ENCODE measurements at places on chromosomes 12 and 14.

DNA sequence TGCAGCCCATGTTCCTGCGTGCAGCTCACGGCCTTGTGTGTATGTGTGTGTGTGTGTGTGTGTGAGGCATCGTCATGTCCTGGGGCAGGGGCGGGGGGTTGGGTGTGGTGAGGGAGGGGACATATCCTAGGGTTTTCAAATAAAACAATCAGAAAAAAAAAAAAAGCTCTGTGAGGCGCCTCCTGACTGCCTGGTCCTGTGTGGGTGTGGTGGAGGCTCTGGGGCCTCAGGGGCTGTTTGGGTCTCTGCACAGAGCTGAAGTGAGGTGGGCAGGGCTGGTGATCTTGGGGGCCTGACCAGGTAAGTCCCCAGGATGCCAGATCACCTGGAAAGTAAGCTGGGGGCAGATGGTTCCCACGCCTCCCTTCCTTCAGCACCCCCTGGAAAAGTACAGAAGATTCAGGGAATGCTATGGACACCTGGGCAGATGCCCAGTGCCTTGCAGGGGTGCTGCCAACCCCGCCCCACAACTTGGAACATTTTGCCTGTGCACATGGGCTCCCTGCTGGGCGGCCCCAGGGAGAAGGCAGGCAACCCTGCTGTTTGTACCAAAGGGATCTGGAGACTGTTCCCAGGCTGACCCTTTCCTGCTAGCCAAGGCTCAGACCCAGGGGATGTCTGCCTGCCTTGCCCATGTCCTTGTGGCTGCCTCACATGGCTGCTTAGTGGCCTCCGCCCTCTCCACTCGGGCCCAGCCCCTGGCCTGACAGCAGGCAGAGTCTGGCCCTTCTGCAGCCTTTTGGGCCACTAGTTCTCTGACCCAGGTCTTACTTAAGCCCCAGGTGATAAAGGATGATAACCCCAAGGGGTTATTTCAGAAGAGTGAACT, 28.8 kb downstream of the CLSTN3 start:
- peak; percentile 94 for DNase-seq

- DNase-seq, result no peak
Observed at GRCh38 chr14:65478596-65478995, 66.1 kb downstream of the FUT8 start.

GRCh38 chr12:54997929-54998522, 13.5 kb upstream of the TESPA1 start:
- no peak for DNase-seq

GRCh38 chr14:93997082-93997481, at the start of gene CCDC197:
CCDC197 (plus strand) TSS chr14:93997301; CDS start chr14:93998132, 831 bp downstream.
- no peak for DNase-seq

GRCh38 chr12:74204236-74204635, 333.4 kb upstream of the ATXN7L3B start:
- DNase-seq, result no peak

DNA sequence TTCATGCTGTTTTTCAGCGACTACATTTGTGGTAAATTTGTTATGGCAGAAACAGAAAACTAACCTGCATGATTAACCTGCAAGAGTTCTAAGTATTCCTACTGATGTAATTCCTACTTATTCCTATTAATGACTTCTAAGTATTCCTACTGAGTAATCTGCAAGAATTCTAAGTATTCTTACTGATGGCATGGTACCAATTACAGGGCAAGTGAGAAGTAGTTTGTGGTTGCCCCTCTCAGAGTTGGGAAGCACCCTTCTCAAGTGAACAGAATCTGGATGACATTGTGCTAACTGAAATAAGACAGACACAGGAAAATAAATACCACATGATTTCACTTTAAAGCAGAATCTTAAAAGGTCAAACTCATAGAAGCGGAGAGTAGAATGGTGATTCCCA, 100.9 kb upstream of the CPNE8 start:
- no peak for DNase-seq

DNA sequence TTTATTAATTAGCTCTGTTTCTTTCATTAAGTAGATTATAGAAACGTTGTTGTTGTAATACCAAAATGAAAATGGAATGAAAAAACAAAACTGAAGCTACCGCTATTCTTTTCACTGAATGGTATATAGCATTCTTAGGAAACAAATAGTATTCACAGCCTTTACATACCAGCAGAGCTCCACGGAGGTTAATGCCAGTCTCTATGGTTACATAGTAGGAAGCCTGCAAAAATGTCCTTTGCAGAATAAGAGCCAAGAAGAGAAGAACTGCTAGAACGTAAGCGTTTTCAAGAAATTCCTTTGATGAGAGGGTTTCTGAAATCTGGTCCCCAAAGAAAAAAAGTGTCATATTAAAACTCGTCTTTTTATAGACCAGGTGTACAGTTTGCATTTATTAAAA, 30.6 kb downstream of the ABCC9 start:
- DNase-seq, result no peak

DNA sequence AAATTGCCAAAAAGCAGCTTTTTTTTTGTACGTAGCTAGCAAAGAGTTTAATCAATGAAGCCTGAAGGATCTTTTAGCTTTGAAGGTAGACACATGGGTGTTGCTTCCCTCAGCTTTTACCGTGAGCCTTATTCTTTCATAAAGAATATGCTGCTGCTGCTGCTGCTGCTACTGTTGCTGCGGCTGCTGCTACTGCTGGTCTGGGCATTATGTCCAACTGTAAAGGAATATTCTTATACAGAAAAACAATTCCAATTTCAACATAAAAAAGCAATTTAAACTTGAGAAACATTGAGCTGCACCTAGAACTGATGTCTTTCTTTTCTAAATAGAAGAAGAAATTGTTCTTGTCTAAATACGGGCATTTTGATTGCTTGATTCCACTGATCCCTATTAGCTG, 38.9 kb upstream of the PPP1R12A start:
- peak; percentile 70 for DNase-seq

DNA sequence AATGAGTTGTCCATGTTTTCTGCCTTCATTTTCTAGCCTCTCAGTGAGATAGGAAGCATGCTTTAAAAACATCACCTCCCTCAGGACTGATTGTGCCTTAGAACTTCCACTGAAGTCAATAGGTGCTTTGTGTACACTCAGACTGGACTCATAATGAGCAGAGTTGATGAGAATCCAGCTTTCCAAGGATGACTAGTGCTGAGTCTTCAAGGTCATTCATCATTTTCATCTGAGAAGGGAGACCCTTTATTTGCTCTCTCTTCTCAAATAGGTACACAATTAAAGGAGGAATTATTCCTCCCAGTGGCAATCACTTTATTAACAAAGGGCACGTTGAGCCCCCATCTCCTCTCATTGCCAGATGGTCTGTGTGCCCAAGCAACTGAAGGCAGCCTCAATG, 210.9 kb upstream of the PRKD1 start:
- DNase-seq, result no peak

DNA sequence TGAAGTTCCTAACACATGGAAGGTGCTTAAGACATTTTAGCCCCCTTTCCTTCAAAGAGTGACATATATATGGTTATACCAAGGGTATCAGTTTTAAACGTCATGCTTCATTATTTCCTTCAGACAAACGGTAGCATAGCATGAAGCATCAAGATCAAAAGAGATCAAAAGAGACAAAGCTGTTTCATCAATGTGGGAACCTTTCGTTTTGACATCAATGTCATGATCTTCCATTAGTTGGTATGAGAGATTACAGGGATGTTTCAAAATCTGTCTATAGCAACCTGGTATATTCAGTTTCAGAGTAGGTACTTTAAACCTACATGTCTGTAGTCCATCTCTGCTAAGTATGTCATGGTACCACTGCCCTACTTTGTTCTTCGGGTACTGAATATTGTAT, 28.3 kb downstream of the PUS7L start:
- no peak for DNase-seq

DNA sequence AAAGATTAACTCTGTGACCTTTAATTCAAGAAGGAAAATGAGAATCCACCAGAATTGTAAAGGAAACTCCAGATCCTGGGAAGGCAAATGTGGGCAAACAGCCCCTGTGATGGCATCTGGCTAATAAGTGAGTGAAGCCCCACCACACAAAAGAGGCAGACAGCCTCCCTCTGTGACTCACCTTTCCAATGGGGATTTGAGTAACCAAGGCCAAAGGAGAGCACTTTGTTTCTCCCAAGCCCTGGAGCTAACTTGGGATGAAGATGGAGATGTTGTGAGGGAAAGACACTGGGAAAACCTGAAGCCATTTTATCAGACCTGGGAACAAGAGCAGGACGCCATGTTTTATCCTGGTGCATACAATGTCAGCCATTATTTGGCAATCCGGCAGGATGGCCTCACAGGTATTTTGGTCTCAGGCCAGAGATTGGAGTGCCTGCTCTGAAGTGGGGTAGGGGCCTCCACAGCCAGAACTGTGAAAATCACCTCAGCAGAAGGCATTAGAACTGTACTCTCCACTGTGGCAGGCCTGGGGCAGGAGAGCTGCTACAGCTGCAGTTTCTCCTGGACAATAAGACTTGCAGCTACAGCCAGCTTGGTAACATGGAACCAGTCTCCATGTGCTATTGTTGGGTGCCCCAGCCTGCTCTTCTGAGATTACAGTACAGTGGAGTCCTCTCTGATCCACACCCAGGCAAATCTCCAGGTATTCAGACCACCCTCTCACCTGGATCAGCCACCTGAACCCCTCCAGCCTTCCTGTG, 96.6 kb upstream of the PCED1B start:
- no peak for DNase-seq

DNA sequence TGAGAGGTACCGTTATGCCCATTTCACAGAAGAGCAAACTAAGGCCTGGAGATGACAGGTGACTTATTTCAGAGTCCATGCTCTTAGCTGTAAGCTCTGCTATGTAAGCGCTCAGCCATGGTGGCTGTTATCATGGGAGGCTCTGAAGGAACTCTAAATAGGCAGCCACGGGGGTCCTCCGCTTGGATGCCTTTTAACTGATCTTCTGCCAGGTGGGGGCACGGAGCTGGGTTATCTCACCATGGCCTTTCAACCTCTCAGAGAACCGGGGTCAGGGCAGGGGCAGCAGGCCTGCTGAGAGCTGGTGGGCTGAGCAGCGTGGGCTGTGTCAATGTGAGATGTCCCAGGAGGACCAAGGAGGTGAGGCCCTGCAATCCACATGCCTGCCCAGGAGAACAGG, 49.7 kb upstream of the RBM19 start:
- no peak for DNase-seq

GRCh38 chr12:93757792-93758694, 80.9 kb downstream of the CRADD start:
- no peak for DNase-seq

GRCh38 chr12:131808744-131809371, 19.3 kb upstream of the MMP17 start:
- no peak for DNase-seq

- DNase-seq, result peak; percentile 84
Observed at GRCh38 chr12:113298861-113299545, 35.9 kb downstream of the SLC8B1 start.

GRCh38 chr12:101207086-101207780, 2.8 kb downstream of the SLC5A8 start:
- DNase-seq, result no peak

DNA sequence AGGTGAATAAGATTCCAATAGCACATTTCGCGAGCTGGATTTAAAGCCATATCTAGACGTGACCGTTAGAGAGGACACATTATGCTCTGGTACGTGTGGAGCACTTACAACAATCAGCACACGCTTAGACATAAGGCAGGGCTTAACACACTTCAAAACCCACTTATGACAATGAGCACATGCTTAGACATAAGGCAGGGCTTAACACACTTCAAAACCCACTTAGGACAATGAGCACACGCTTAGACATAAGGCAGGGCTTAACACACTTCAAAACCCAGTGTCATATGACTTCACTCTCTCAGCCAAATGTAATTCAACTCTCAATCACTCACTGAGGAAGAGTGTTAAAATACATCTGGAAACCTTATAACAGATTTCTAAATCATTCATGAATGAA, 11.2 kb upstream of the PLD4 start:
- no peak for DNase-seq

DNA sequence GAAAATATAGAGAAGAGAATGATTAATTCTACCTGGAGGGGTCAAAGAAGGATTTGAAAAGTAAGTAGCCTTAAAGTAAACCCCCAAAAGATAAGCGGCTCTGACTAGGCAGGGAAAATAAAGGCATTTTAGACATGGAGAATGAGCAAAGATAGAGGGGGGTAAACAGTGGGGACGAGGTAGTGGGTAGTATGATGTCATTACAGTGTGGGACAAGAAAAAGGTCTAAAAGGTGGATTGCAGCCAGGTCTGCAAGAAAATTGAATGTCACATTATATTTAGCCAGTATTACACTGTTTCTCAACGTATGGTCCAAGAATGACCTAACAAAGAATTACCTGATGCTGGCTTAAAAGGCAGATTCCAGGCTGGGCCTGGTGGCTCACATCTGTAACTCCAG, 55.8 kb upstream of the CIT start:
- no peak for DNase-seq

DNA sequence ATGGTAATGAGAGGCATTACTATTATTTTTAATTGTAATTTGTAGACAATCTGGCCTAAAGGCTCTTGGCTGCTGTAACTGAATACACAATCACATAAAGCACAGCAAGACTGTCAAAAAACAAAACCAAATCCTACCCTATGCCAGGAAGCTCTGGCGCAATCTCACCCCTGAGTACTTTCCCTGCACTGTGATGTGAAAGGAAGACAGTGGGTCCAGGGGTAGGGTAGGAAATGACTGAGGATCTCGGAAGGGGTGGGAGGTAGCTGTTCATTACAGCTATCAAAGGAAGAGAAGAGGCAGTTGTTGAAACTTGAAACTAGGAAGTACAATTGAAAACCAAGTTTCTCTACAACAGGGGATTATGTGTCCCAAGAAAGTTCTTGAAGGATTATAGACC, 202.8 kb downstream of the ANO2 start:
- DNase-seq, result no peak

- no peak for DNase-seq
Observed at GRCh38 chr14:61358554-61359226, 37.3 kb downstream of the PRKCH start.

DNA sequence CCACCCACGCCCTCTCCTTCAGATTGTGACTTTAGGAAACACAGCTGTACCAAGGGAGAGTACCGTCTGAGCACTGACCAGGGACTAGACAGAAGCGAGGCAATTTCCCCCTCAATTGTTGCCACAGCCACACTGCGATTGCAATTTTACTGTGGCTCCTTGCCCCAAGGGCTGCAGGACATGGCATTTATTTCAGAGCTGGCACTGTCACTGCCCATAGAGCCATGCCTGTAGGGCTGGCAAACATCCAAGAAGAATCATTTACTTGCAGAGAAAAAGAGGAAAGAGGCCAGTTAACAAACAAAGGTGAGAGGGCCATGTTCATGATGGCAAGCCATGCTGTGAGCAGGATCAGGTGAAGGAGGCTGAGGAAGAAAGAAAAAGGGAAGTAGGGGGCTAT, 129.6 kb downstream of the EMP1 start:
- DNase-seq, result no peak

GRCh38 chr14:92325835-92326234, 2.9 kb downstream of the SLC24A4 start:
- no peak for DNase-seq

GRCh38 chr12:99954724-99955123, 30.0 kb downstream of the ANKS1B start:
- DNase-seq, result no peak
